ENCODE measurements at places on chromosomes 12 and 14.
A peak's percentile ranks its signal among the peaks of the same experiment; 100 is the strongest.

- DNase-seq, result no peak
These were observed 6.4 kb upstream of the DTX1 start for GRCh38 chr12:113049976-113050742.

GRCh38 chr12:106914796-106915634 lies 40.7 kb upstream of the TMEM263 start:
- DNase-seq, result no peak

DNA sequence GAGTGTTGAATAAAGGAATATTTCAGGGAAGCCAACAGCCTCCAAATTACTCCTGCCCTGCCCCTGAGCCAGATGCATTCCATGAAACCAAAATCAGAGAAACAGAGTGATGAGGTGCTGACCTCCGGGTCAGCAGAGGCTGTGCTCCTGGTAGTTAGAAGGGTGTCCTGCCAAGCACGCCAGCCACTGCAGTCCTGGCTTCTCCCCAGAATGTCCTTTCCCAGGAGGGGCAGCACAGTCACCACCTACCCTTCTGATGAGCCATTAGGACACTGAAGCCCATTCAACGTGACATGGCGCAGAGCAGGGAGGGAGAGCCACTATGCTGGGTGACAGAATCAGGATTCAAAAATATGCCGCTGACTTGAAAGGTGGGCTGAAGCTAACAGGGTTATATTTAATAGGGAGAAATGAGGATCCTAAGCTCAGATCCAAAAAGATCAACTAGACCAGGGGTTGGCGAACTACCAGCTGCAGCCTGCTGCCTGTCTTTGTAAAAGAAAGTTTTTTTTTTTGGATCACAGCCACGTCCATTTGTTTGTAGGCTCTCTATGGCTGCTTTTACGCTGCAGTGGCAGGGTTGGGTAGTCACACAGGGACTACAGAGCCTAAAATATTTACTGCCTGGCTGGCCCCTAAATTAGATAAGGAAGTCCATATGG lies 34.5 kb upstream of the PLEK2 start:
- DNase-seq, result peak; percentile 74

DNA sequence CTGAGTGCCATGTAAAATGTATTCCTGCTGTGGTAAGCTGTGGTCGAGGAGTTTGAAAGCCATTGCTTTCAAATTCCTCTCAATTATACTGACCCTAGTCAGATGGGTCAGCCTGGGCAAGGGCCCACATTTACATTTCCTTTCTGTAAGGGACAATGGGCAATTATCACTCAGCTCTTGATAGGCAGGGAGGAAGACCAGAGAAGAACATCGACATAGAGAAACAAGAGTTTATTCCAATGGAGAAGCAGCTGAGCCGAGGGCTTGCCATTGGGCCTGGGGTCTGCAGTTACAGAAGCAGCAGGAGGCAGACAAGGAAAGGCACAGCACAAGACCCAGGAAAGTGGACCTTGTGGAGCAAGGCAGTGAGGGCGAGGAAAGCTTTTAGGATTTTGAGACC lies 9.7 kb downstream of the NRIP2 start:
- DNase-seq, result peak; percentile 85

DNA sequence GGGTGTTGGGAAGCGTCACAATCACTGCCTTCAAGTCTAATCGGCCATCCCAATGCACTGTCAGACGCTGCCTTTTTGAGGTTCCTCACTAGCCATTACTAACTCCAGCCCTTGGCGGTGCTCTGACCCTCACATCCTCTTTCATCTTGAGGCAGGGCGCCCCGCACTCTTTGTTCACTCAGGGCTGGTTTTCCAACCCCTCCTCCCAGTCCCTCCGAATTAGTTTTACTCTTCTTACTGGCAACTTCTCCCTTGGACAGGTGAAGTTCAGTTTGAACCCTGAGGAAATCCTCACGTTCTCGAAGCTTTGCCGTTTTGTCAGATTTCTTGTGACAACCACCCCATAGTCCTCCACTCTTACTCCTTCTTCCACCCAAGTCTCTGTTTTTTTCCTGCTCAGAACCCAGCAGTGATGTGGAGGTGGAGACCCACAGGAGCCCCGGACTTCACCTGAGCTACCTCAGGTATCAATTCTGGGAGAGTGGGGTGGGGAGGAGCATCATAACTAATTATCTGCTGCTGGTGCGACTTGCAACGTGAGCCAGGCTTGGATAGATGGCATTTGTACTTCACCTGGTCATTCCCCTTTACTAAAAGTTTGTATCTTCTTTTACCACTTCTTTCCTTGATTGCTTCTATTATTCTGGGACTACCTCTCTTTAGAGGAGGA lies 757 bp downstream of the ZC3H10 start:
- no peak for DNase-seq

GRCh38 chr14:100239840-100240667 lies 1.1 kb downstream of the YY1 start:
- peak; percentile 82 for DNase-seq

- no peak for DNase-seq
These were observed 305.6 kb downstream of the KCNH5 start for GRCh38 chr14:62739647-62740046.

- DNase-seq, result no peak
These were observed 24.5 kb downstream of the PPFIBP1 start for GRCh38 chr12:27548301-27549199.

- DNase-seq, result no peak
These were observed 315.5 kb upstream of the OR4E1 start for GRCh38 chr14:21989090-21989489.

GRCh38 chr12:6852651-6853354 lies 853 bp downstream of the USP5 start:
- DNase-seq, result peak; percentile 73

DNA sequence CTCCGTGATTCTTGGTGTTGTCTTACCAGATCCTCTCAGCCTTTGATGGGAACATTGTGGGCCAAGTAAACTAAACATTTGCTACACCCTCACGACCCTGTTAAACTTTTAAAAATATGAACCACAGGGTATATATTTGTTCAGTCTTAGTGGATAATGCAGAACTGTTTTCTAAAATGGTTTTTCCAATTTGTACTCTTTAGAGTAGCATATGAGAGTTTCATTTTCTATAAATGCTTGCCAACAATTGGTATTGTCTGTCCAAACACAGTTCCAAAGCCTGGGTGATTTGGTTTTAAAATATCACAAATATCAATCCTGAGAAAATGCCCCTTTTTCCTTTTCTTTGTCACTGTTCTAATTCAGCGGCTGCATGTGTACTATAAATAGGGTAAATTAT lies 6.7 kb upstream of the IL22 start:
- DNase-seq, result no peak

DNA sequence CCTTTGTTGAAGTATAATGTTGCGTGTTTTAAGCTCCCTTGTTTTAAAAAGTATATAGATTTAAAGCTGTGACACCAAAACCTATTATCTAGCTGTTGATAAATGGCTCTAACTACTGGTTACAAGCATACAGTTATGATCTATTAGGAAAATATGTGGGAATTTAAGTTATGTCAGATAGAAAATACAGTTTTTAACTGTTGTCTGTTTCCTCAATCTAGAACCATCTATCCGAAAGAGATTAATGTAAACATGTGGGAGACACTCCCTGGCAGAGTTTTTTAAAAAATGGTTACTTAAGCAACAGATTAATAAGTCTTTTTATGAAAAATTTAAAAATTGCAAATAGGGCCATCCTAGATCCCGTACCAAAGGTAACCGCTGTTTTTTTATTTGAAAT lies 8.2 kb downstream of the RPL36AL start:
- DNase-seq, result no peak

- no peak for DNase-seq
These were observed 21.4 kb upstream of the CEP170B start for GRCh38 chr14:104843442-104844305.

GRCh38 chr12:95731519-95731958 lies 59.0 kb downstream of the NTN4 start:
- DNase-seq, result no peak
